ENCODE measurements at places on chromosomes 5 and 9.

GRCh38 chr5:26231316-26231715, 807.1 kb downstream of the CDH9 start:
- DNase-seq: no peak

DNA sequence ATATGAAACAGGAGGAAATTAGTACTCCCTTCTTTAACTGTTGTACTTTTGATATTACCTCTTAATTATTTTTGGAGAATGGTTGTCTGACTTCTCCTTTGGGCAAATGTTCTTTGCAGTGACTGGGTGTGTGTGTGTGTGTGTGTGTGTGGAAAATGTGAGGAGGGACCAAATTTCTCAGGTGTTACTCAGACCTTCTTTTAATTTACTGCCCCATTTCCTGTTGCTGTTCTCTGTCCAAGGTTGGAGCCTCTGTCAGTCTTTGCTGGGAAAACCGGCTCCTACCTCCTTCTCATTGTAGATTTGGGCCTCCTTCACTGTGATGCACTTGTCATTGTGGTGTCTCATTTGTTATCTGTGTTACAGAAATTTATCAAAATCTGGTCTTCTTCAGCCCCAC, 68.4 kb downstream of the PBX3 start:
- DNase-seq: peak; percentile 51

DNA sequence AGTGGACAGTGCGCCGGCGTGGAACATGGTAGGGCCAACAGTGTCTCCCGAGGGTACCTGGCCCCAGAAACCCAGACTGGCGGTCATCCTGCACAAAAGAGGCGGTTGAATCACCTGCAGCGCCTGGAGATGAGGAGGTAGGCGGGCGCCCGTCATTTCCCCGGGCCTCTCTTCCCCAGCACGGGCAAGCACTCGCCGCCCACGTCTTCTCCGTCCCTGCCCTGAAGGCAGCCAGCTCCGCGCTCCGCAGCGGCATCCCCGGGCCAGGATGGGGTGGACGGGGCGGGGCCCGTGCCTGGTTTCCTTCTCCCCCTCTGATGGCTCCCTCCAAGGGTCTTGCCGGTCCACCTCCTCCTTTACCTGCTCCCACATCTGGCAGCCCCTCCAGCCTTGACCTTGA, 27.1 kb upstream of the N4BP3 start:
- DNase-seq: no peak

GRCh38 chr9:136690104-136690805, 3.0 kb upstream of the AGPAT2 start:
- no peak for DNase-seq

GRCh38 chr5:122478741-122479442, 166.9 kb downstream of the SNCAIP start:
- no peak for DNase-seq

GRCh38 chr5:75089137-75089536, 36.8 kb upstream of the GCNT4 start:
- no peak for DNase-seq

DNA sequence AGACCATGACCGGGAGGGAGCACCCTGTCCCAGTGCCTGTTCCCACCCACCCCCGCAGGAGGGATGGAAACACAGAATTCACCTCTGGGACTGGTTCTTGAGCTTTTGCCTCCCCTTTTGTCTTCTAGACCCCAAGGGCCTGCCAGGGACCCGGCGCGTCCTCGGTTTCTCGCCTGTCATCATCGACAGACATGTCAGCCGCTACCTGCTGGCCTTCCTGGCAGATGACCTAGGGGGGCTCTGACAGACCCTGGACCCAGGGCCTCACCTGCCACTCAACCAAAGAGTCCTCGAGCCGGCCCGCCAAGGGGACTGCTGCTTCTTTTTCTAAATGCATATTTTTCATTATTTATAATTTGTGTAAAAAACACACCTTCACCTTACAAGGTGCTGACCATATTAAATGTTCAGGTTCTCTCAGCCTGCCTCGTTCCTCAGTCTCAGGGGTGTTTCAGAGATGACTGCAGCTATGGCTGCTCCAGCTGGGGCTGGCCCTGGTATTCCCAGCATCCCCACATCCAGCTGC, 16.9 kb downstream of the CARD19 start:
- no peak for DNase-seq

DNA sequence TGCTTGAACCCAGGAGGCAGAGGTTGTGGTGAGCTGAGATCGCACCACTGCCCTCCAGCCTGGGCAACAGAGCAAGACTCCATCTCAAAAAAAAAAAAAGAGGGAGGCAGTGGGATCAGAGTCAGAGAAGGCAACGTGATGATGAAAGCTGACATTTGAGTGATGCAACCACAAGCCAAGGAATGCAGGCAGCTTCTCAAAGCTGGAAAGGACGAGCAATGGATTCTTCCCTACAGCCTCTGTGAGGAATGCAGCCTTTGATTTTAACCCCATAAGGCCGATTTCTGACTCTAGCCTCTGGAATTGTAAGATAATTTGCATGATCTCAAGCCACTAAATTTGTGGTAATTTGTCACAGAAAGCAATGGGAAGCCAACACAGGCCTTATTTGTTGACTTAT, 9.8 kb downstream of the TGFBI start:
- peak; percentile 92 for DNase-seq

DNA sequence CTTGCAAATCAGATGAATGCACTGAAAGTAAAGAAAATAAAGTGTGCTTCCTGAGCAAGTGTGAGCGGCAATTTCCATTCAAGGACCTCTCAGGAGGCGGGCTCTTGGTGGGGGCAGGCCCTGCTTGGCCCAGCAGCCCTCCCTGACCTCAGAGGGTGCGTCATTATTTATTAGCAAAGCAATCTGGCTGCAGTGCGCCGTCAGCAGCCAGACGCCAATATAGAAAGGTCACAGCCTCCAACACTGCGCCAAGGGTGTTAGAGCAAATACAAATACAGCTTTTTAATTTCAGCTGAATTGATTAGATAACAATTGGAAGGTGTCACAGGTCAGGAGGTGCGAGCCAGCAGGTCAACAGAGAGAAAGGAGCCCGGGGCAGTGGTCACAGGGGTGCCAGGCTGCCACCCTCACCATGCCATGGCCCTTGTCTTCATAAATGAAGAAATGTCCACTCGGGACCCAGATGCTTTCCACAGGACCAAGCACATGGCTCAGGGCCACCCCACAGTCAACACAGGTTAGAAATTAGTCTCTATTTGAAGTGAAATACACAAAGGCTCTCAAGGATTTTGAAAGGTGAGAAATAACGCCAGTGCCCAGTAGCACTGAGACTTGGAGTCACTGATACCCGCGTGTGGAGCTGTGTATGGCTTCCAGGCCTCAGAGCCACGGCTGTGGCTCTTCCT, 309.8 kb downstream of the IRX2 start:
- DNase-seq: no peak

DNA sequence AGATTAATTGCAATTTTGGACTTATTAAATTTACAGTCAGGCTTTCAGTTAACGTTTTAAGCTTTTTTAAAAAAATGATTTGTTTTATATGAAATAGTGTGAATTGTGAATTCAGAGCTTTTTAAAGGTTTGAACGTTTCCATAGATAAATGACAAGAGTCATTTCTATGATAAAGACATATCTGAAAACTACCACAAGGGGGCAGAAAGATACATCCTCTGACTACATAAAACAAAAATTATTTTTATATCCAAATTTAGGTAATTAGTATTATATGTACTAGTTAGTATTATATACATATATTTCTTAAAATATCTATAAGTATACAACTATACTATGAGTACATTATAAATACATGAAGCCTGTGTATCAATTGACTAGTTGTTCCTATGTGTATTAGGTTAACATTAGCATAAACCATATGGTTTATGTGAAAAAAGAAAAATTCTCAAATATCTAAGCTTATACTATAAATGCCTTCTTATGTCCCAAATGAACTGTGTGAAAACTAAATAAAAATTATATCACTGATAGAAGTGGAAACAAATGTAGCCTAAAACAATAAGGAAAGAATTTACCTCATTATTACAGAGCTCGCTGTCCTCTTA, 155.2 kb downstream of the MEF2C start:
- DNase-seq: peak; percentile 16

DNA sequence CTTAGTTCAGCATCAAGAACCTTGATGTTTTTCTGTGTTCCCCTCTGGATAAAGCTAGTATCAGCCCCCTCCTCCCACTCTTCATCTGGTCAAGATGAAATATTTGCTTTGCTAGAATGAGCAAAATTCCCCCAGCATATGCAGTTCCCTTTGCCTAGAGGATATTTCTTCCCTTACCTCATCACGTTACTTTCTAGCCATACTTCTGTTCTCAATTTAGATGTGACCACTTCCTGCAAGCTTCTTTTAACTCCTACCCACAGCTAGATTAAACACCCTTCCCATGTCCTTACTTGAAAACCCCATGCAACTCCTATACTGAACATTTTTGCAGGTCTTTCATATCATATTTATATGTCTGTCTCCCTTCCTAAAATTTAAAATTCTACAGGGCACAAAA, 178.9 kb upstream of the TUSC1 start:
- peak; percentile 54 for DNase-seq

DNA sequence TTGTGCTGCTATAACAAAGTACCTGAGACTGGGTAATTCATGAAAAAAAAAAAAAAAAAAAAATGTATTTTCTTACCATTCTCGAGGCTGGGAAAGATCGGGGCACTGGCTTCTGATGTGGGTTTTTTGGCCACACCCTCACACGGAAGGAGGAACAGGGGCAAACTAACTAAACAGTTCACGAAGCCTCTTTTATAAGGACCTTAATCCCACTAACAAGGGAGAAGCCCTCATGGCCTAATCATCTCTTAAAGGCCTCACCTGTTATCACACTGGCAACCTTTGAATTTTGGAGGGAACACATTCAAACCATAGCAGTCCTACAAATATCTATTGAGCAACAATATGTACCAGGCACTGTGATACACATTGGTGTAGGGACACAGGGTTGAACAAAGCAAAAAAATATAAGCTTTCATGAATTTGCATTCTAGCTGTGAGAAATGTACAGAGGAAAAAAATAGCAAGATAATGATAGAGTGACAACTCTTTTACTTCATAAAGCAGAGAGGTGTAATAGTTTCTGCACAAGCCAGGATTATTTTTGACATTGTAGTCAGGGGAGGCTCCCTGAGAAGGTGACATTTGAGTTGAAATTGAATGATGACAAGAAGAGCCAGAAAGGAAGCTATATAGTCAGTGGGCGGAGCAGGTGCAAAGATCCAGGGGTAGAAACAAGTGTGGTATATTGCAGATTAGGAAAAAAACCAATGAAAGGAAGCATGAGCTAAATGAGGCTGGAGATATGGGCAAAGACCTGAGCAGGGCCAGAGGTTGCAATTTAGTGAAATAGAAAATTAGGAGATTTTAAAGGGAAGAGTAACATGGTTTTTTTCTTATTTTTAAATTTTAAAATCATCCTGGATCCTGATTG, 68.1 kb upstream of the GRAMD2B start:
- no peak for DNase-seq

GRCh38 chr5:1952444-1953099, 69.8 kb upstream of the IRX4 start:
- DNase-seq: no peak

GRCh38 chr5:136001466-136001981, 27.3 kb upstream of the TGFBI start:
- DNase-seq: peak; percentile 99

GRCh38 chr9:137066096-137066861, 4.1 kb downstream of the SAPCD2 start:
- DNase-seq: no peak

- no peak for DNase-seq
Measured at GRCh38 chr5:133846478-133847226, 121.8 kb downstream of the C5orf15 start.

GRCh38 chr5:90949469-90950358, 391.1 kb downstream of the ADGRV1 start:
- DNase-seq: no peak

GRCh38 chr5:122218778-122219177, 89.4 kb downstream of the ZNF474 start:
- no peak for DNase-seq

DNA sequence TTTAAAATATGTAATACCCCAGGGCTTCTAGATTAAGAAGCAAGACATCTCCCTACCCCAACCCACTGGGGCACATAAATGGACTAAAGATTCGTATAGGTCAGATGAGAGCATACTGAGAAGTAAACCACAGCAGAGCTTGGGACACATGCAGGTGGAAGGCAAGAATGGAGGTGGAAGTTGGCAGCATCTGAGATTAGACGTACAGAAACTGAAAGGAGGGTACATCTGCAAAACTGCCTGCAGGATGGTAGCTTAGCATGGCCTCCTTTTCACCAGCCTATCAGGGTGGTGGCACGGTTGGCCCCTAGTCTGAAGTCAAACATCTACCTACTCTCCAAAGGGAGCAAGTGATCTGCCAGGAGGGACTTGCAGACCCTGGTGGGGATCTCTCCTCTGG, 181.8 kb downstream of the TSSK1B start:
- DNase-seq: no peak

DNA sequence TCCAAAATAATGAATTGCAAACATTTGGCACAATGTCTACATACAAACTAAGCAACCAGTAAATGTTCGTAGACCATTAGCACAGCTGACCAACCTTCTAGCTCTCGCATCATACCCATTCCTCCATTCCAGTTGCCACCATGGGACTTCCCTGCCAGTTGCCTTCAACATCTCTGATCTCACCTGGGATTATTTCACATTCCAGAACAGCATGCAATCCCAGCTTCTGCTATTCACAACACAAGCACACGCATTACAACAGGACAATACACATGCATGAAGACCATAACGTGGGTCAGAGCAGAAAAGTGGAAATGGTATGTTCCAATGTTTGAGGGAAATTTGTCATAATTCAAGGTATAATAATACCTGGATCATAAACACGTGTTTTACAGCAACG, 848.2 kb upstream of the DMAC1 start:
- DNase-seq: no peak

GRCh38 chr5:636951-637350, 24.8 kb downstream of the CEP72 start:
- no peak for DNase-seq

- DNase-seq: no peak
Measured at GRCh38 chr5:108164574-108164973, 217.3 kb downstream of the FBXL17 start.

- no peak for DNase-seq
Measured at GRCh38 chr5:142610176-142611001, 75.5 kb downstream of the FGF1 start.

- DNase-seq: no peak
Measured at GRCh38 chr9:5983042-5983441, 32.4 kb downstream of the RANBP6 start.

DNA sequence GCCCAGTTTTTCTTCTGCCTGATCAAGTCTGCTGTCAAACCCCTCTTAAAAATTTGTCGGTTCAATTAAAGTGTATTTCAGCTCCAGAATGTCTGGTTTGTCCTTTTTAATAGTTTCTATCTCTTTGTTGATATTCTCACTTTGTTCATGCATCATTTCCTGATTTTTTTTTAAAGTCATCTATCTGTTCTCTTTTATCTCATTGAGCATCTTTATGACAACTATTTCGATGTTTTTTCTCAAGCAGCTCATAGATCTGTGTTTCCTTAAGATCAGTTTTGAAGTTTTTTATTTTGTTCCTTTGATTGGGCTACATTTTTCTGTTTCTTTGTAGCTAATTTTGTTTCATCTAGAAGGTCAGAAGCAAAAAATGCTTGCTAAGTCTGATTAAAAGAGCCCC, 53.7 kb downstream of the FGD3 start:
- no peak for DNase-seq
